GM12878 (cell line): ENCODE measurements at places on chromosomes 7 and 10.
A peak's percentile ranks its signal among the peaks of the same experiment; 100 is the strongest.

DNA sequence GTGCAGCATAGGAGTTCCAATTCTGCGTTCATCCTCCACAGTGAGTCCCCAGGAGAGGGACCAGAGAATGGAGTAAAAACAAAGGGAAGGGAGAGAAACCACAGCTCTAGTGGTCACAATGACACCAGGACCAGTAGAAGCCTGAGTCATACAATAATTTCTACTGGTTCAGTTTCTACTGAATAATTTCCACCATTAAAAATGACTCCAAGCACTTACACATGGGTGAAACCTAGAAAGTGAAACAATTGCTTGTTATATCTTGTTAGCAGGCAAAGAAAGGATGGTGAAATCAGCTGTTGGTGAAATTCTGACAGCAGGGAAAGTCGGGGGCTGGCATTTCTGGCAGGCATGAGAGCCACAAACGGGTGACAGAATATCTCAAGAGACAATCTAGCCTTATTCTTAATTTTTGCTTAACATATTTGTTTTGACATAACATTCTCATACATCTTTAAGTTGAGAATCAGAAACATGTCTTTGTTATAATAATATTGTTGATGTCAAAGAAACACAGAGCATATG, 1065.8 kb upstream of the C7orf33 start:
- DNase-seq, result no peak

DNA sequence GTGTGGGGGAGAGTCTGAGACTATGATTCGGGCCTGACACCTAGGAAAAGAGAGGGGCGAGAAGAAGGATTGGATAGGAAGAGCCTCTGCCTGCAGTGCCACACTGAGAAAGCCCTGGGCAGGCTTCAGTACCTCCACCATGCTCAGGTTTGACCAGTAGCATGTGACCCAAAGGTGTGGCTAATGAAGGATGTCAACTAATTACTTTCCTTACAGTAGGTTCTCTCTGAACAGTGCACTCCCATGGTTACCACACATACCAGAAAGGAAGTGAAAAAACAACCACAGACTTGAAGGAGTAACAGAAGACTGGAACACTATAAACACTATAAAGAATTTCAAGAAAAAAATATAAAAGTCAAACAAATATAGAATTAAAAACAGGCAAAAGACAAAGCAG, 46.2 kb downstream of the SEM1 start:
- DNase-seq, result peak; percentile 25

DNA sequence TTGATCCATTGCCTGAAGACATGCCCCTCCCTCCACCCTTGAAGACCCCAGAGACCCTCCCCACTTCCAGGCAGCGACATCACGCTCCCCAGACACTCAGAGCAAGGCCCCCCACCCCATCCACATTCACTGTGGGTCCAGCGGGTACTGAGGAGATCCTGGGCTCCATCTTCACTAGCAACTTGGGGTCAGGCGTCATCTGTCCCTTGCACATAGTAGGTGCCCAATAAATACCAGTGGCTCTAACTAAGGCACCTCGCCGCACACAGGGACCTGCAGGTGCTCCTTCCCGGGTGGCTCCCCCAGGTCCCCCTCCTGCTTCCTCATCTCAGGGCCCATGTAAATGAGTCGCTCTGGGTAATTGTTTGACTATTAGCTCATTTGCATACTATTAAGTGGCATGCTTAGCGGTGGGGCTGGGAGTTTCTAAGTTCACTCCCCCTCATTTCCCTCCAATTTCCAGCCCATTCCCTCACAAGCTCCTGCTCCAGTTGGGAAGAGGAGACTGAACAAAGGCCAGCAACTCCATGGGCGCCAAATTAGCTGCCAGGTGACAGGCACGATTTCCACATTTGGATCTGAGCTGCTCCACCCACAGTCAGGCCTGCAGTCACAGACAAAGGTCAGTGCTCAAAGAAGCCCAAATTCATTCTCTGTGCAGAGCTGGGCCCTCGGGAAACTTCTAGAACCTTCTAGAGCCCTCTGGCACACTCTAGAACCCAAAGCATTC, 29.7 kb downstream of the EBF3 start:
- DNase-seq, result no peak

DNA sequence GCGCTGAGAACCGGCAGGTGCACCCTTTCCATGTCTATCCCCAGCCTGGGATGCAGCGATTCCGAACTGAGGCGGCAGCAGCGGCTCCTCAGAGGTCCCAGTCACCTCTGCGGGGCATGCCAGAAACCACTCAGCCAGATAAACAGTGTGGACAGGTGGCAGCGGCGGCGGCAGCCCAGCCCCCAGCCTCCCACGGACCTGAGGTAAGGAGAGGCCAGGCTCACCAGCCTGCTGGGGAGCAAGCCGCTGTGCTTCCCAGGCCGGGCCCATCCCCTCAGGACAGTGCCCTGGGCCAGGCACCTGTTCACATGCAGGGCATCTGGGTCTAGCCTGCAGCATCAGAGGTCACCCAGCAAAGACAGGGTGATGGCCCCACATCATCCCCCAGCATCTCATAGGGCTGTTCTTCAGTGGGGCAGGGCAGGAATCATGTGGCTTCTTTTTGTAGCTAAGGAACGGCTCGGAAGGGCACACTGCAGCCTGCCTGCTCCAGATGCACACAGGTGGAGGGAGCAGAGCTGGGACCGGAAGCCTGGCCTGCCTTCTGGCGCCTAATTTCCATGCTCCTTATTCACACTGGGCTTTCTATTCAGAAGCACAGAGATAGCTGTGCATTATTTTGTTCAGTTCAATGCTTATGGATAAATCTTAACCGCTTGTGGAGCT, 18.9 kb downstream of the BAG3 start:
- no peak for DNase-seq

GRCh38 chr10:20142311-20142710, 326.1 kb downstream of the PLXDC2 start:
- DNase-seq, result no peak
